Brain (organoid and tissue), 16 donors: ENCODE measurements at places on chromosomes 11 and 22. TPM values are rescaled to one million over a fixed set of nuclear protein-coding genes. Genes with fewer than 3 reads are reported as not detected.
A peak's percentile ranks its signal among the peaks of the same experiment; 100 is the strongest.

DNA sequence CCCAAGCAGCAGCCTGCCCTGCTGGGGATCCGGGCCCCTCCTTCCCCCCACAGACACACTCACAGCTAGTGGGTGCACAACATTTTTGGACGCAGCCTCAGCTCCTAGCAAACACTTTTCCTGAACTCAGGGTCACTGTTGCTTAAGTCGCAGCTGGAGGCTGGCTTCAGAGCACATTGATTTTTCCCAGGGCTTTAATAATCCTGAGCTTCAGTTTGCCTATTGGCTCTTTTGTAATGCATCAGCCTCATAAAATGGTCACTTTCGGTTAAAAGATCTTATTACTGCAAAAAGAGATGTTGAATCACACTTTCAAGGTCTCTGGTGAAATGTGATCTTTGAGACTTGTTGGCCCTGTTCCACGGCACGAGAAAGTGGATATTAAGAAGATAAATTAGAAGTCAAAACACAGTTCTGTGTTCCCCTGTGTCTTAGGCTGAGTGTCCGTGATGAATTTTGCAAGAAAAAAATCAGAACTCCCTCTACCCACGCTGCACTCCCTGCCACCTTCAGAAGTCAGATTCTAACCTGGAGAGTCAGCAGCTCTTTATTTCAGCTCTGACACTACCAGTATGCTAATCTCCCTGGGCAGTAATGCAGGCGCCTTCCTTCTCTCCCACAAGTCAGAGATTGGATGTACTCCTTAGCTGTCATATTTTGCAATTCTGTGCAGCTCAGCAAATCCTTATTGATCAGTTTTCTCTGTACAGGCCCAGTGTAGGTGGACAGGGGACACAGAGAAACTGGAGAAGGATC lies 158.2 kb upstream of the E2F8 start:
- DNase-seq = no peak

GRCh38 chr11:132158091-132158490 lies 787.7 kb downstream of the NTM start:
- DNase-seq = no peak

GRCh38 chr11:21949763-21950413 lies 243.0 kb upstream of the ANO5 start:
- DNase-seq = no peak

- peak; percentile 55 for DNase-seq
Measured at GRCh38 chr11:45896422-45896984, 10.6 kb downstream of the FREY1 start.

GRCh38 chr22:28123989-28124766 lies 205.1 kb upstream of the PITPNB start:
- no peak for DNase-seq

DNA sequence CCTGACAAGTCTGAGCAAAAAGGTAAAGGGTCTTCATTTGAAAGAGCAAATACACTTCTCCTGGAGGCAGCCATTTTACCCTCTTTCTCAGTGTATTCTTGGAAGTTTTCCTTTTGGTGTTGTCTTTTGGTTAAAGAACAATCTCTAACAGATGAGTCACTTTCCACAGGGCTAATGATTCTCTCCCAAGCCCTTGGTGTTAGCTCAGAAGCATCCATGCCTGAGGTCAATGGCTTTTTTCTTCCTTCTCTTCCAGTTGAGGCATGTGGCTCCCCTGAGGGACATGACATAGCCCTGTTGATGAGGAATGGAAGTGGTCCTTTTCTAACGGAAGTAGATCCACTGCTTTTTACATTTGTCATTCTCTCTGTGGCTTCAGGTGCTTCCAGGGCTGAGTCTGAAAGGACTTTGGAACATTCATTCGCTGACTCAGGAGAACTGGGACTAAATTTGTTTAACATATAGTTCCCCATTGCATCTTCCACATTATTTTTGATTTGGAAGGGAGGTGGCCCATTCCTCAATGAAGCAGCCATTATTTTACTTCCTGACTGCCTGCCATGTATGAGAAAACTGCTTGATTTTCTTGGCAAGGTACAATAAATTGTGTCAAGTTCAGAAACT lies 13.8 kb upstream of the POGLUT3 start:
- DNase-seq = no peak

GRCh38 chr11:1832211-1832919 lies 2.4 kb upstream of the SYT8 start:
- DNase-seq = peak; percentile 37

GRCh38 chr11:7657306-7658025 lies 15.8 kb downstream of the CYB5R2 start:
- DNase-seq = peak; percentile 61

GRCh38 chr11:2911088-2911784 lies 18.0 kb downstream of the PHLDA2 start:
- DNase-seq = no peak

DNA sequence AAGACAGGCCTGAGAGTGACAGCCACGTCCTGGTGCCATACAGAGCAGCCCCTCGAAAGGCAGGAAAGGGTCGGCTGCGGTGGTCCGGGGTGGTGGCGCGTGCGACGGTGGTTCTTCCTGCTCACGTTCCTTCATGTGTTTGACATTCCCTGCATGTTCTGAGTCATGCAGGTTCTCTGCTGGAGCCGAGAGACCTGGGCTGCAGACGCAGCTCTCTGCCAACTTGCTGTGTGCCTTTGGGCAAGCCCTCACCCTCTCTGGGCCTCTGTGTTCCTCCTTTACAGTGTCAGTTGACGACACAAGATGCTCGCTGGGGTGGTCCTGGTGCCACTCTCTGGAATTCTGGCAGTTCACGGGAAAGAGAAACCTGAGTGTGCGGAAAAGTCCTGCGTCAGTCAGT lies 12.0 kb downstream of the ARHGAP8 start:
- DNase-seq = no peak

GRCh38 chr11:44223238-44223637 lies 86.7 kb downstream of the ALX4 start:
- DNase-seq = peak; percentile 45

GRCh38 chr22:22184277-22184807 lies 60.2 kb upstream of the VPREB1 start:
- no peak for DNase-seq

DNA sequence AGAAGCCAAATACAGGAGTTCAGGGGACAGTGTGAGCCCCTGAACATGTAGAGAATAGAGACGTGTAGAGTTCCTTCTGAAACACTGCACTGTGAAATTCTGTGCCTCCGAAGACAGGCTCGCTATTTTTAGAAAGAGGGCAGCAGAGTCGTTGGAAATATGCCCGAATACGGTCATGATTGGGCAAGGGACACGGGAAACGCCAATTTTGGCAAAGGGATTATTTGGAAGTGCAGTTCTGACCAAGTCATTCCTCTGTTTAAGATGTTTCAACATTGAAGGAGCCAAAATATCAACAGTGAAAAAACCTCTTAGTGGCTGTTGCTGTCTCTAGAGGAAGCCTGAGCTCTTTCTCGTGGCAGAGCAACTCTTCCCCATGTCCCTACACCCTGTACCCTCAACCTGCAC lies 9.5 kb upstream of the CBX6 start:
- no peak for DNase-seq

DNA sequence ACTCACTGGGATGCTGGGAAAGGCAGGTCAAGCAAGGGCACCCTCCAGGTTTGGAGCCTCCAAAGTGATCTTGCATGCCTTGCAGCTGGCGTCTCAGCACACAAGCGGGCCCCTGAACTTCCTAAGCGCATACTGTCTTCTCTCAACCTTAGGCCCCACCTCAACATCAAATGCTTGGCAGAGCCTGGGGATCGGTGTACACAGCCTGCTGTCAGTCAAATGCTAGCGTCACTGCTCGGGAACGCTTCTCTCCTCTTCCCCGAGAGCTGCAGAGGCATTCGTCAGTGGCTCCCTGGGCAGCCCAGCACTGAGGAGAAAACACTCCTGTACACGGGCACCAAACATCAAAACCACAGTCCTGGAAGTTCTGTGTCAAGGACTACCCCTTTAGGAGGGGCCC lies 124.9 kb downstream of the C11orf58 start:
- DNase-seq = peak; percentile 16

- DNase-seq = no peak
Measured at GRCh38 chr22:30204015-30204741, 42.4 kb downstream of the LIF start.

DNA sequence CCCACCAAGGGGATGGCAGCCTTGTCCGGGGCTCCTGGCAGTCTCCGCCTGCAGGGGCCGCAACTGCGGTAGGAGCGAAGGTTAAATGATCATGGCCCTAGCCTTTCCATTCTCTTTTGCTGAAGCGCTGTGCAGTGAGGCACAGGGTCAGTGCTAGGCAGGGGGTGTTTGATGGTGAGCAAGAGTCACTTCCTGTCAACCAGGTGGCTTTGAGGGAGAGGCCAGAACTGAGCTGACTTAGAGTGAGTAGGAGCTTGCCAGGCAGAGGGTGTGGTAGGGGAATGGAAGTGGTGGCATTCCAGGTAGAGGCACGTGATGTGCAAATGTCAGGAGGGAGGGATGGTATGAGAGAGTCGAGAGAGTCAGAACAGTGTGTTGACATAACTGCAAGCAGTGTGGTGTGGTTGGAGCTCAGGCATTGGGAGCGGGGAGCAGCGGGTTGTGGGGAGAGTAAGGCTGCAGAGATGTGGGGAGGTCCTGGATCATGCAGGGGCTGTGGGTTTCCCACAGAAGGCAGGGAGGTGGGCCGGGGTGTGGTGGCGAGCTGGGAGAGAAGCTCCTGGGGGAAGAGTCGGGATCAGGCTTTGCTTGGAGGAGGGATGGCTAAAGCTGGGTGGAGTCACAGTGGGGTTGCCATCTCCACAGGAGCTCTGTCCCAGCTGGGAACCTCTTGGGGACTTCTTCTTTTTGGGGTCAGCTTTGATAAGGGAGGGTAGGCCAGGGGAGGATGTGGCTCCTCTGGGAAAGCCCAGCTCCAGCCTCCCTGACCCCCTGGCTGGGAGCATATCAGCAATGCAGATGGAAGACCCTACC lies 33.3 kb downstream of the AMPD3 start:
- DNase-seq = no peak

DNA sequence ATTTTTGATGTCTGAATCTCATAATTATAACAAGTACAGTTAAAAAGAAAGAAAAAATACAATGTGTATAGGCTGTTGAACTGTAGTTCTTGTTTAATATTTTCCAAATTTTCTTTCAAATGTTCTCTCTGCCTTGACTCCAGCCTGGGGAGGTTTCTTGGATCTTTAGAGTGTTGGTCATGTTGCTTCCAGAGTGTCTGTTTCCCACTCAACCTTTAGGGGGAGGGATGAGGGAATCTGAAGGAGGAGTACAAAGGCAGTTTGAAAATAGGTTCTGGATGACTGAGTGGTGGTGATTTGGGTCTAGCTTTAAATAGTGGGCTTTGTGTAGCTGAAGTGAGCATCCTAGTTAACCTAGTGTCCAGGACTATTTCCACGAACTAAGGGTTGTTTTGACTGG lies 2.0 kb downstream of the CTNND1 start:
- peak; percentile 87 for DNase-seq

DNA sequence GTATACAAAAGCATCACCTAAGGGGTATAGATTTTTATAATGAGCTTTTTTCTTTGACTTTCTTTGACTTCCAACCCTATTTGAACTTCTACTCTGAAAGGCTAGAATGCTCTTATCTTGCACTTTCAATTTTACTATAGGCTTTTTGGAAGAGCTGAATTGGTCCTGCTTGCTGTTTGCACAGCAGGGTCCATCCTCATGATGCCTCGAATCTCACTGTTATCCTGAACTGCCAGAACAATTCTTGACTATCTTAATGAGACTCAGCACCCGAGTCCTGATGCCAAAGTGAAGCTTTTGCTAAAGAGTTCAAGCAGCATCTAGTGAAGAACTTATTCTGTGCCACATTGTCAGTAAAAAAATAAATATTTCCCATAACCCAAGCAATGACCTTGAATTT lies 488.3 kb upstream of the ANO5 start:
- DNase-seq = peak; percentile 18

DNA sequence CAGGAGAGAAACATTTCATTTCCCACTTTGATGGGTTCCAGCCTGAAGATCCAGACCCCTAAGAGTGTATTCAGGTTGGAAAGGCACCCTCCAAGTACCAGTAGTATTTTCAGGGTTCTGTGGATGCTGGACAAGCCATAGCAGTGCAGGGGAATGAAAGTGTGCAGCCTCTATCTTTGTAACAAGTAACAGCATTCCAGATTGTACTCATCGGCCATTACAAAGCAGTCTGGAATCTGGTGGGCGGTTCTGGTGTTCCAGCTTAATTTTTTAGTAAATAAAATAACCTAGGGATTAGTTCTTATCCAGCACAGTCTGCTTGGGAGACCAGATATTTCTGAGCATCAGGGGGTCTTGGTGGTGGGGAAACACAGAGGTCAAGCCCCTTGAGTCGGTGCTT lies 22.6 kb downstream of the APLNR start:
- DNase-seq = no peak

- no peak for DNase-seq
Measured at GRCh38 chr11:107819361-107820014, 39.1 kb downstream of the SLC35F2 start.

DNA sequence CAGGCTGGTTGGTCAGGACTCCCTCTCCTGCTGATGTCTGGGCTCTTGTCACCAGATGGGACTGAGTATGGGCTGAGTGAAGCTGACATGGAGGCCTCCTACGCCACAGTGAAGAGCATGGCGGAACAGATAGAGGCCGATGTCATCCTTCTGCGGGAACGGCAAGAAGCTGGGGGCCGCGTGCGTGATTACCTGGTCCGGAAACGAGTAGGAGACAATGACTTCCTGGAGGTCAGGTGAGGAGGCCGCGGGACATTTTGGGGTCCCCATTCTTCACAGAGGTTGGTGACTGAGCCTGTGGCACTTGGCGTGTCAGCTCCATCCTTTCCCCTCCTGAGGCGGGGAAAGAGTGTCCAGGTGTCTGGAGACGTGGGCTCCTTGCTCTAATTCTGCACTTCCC lies 10.1 kb downstream of the GTPBP1 start:
- DNase-seq = no peak

DNA sequence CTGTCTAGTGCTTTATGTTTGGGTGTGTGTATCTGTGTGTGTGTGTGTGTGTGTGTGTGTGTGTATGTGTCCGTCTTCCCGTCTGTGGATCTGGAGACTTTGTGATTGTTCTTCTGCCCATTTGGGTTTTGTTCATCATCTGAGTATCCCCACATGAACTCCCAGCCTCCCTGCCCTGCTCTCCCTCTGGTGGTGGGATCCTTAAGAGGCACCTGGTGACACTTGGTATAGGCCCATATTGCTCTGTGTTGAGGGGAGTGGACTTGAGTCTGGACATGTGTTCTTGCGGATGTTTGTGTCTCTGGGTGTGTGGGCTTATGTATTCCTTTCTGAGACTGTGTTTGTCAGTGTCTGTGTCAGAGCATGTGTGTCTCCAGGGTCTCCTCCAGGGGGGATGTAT lies 15.3 kb downstream of the RCOR2 start:
- DNase-seq = no peak

The SCGB1A1 gene
- 24.1 TPM for polyA plus RNA-seq

The MYOD1 gene
- polyA plus RNA-seq = not detected

The ZNF408 gene
- polyA plus RNA-seq = 7.9 TPM

The NCR3LG1 gene
- polyA plus RNA-seq = 2.9 TPM

The ADAMTS15 gene
- 1.3 TPM for polyA plus RNA-seq

The BCO2 gene
- 0.80 TPM for polyA plus RNA-seq

The COA4 gene
- polyA plus RNA-seq = 68.0 TPM

The MMP1 gene
- not detected for polyA plus RNA-seq

The C22orf31 gene
- 0.36 TPM for polyA plus RNA-seq

The OR56A1 gene
- not detected for polyA plus RNA-seq

The CCDC87 gene
- 1.2 TPM for polyA plus RNA-seq

The ZC3H12C gene
- 2.5 TPM for polyA plus RNA-seq
